ENCODE measurements at places on chromosomes 2 and 18.
A peak's percentile ranks its signal among the peaks of the same experiment; 100 is the strongest.

DNA sequence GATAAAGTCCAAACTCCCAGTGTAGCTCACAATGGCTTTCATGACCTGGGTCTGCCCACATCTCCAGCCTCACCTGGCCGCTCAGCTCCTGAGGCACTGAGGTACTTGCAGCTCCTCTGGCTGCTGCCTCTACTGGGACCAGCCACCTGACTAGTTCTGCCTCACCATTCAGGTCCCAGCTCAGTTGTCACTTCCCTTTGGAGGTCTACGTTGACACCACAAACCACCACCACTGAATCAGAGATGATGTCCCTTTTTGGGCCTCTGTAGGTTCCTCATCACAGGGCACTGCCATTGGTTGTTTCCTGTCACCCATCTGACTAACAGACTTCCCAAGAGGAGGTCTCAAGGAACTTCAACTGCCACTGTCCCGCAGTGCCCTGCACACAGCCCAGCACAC is 21.2 kb downstream of the SPP2 start:
- DNase-seq, result no peak

GRCh38 chr2:69272803-69273471 is 114.1 kb downstream of the GFPT1 start:
- DNase-seq, result no peak

DNA sequence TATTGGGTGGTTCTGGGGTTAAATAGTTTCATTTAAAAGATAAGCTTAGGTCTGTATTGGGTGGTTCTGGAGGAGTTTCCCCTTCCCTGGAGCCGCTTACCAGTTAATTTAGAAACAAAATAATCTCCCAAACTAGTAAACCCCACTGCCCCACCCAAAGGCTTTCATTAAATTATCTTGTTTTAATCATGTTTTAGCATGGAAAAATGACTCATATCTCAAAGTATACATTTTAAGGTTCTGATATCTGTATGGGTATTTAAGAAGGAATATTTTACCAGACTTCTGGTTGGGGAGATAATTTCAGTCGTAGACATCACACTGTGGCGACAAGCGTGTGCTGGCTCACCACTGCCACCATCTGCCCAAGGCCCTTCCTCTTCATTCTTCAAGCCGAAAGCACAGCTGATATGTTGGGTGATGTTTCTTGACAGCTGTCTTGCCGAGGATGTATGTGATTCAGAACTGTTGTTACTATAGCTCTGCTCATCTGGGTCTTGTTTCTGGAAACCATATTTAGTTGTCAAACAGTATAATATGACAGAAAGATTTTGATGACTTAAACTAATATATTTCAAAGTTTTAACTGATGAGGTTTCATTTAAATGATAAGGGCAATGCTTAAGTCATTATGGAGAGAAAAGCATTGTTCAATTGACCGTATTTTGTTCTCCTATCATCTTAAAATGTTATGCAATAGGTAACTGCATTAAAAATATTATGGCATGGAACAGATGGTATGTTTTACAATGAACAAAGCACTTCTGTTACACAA is 5.1 kb downstream of the FIGLA start:
- DNase-seq, result peak; percentile 64

DNA sequence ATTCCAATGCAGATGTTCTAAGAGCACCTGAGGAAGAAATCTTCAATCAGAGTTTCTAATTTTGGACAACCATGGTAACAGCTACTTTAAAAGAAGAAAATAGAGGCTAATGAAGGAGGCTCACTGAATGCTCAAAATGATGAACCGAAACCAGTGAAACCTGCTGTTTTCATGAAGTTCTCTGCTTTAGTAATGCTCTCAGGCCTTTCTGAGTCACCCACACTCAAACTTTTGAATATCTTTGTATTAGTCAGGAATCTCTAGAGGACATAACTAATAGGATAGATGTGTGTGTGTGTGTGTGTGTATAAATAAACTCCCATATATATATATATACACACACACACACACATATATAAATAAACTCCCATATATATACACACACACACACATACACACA is 76.9 kb upstream of the RIT2 start:
- DNase-seq, result no peak

- DNase-seq, result no peak
Measured at GRCh38 chr2:12320027-12320734, 396.6 kb upstream of the TRIB2 start.

- no peak for DNase-seq
Measured at GRCh38 chr2:151556121-151556520, 146.4 kb downstream of the RIF1 start.

GRCh38 chr2:216621292-216621691 is 11.9 kb upstream of the IGFBP2 start:
- DNase-seq, result no peak

DNA sequence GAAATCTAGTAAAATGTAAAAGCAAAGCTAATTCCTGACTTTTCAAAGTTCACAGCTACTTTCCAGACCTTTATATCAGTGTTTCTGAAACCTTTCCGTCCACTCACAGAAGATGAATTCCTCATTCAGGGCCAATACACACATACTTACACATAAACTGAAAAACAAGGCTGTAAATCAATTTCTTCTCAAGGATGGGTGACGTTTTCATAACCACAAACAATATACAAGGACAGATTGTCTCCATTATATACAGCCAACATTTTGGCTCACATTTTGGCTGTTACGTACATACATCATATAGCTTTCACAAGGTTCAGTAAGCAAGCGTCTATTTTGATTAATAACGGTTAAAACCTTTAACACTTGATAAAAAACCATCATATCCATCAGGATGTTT is 1.4 kb downstream of the RPRD1A start:
- peak; percentile 25 for DNase-seq

- no peak for DNase-seq
Measured at GRCh38 chr18:75482880-75483279, 55.4 kb upstream of the SMIM21 start.

GRCh38 chr18:59386909-59387686 is 28.0 kb upstream of the LMAN1 start:
- DNase-seq, result no peak

- peak; percentile 17 for DNase-seq
Measured at GRCh38 chr2:65071499-65072180, 15.4 kb downstream of the CEP68 start.

GRCh38 chr2:177501186-177501585 is 108.6 kb downstream of the AGPS start:
- DNase-seq, result no peak

- peak; percentile 57 for DNase-seq
Measured at GRCh38 chr2:156896294-156896693, 361.2 kb upstream of the GALNT5 start.

DNA sequence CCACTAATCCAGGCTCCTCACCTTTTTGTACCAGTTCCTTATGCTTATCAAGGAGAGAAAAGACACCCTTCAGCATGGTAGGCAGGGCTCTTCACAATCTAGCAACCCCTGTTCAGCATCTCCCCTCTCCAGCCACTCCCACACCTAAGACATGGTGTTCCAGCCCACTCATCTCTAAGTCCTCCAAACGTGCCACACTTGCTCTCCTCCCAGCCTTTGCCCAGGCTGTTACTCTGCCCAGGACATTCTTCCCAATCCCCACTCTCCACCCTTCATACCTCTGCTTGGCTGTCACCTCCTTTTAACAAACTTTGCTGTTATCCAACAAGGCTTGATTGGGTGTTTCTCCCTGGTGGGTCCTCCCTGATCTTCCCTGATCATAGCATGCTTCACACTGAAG is 270.6 kb upstream of the CHAC2 start:
- DNase-seq, result no peak

DNA sequence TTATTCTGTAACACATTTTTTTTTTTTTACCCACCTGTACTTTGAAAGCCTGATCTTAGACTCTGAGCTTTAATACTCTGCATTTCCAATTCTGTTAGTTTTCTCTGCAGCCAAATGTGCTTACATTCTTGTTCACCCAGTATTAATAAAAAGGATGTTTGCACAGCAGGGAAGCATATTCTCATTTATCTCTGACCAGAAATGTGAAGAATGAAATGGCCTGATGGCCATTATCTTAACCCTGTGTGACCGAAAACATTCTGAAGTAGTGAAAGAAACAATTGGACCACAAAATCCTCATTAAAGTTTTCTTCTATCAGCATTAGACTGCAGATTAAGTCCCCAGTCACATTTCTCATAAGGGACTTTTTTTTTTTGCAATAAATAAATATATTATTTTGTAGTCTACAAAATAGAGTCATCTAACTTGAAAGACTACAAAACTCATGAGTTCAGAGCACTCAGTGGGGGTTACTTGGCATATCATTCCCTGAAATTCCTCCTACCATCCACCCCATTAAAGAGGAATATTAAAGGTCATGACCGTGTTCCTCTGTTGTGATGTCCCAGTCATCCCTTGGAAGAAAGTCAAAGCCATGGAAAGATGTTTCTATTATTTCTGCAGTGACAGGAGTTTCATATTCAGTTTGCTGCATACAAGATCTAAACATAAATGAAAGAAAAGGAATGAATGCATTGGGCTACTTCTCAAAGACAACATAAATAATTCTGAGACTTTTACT is 364.4 kb downstream of the RND3 start:
- DNase-seq, result no peak

DNA sequence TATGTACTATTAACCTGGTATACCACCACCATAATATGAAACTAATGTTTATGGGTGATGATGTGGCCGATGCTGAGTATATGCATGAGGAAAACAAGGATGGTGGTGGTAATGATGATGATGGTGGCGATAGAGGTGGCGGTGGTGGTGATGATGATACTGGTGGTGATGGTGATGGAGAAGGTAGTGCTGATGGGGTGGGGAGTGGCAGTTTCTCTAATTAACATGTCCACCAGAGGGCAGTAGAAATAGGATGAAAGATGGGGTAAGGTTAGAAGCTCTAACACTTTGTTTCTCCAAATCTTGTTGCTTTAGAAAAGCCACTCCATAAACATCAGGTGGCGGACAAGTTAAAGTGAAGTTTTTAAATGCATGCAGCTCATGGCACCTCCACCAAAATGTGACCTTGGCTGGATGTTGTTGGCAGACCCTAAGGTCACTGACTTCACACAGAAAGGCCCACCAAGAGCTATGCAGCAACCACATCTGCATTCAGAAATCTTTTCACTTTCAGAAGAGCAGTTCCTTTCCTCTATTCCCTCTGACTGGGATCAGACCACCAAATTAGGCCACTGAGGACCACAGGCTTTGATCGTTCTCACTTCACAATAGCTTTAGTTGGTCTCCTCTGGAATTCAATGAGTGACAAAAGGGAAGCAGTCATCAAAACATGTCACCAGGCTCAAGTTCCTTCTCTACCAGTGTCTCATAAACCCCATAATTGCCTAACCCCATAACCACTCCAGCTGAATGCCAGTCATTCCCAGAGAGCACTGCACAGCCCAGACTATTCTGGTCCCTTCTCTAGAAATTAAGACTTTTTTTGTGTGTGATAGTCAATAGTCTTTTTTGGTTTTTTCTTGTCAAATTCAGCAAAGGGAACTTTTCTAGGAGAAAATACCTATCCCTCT is 7.5 kb upstream of the BCL11A start:
- DNase-seq, result peak; percentile 58

DNA sequence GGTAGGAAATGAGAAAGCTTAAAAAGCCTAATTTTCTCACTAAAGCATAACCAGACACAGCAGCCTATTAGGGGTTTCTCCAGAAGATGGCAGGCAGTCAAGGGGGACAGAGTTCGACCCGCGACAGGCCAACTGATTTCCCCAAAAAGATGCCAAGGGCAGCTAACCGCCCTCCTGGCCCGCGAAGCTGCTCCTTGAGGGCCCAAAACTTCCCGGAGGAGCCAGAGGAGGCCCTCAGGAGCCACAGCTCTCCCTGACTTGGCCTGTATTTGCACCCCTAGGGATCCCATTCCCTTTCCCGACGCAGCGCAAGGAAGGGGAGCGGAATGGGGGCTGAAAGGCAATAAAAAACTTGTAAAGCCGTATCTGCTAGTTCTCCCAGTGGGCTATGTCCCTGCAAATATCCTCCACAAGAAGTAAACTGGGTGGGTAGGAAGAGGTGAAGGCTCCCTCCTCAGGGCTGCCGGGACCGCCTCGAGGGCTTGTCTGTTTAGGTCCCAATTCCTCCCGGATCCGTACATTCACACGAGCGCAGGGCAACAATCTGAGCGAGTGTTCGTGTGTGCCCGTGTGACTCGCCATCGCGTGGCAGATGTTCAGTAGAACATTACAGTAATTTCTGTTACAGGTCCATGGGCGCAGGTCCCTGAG is 756 bp upstream of the NAGK start:
- no peak for DNase-seq

- DNase-seq, result no peak
Measured at GRCh38 chr2:138779781-138780445, at the start of gene NXPH2. NXPH2 (minus strand) TSS chr2:138780390; CDS start chr2:138780241, 149 bp downstream.

GRCh38 chr2:5555636-5556035 is 136.5 kb upstream of the SOX11 start:
- no peak for DNase-seq

GRCh38 chr18:58269931-58270330 is 225.9 kb downstream of the NEDD4L start:
- DNase-seq, result no peak

- DNase-seq, result no peak
Measured at GRCh38 chr2:26652361-26653041, 11.3 kb upstream of the CIB4 start.

DNA sequence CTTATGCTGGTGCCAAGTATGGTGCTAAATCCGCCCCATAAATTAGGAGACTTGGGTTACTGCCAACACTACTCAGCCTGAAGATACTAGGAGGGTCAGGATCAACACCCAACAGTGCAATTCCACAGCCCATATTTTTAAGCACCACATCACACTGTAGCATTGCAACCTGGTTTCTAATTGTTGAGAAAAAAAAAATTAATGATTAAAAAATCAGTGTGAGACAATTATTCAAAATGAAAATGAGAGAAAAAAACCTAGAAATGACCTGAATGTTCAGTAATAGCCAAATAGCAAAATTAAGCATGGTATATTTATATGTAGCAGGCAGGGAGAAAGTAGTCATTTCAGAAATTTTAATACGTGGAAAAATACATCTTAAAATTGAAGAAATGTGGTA is 29.2 kb upstream of the HNRNPLL start:
- no peak for DNase-seq

GRCh38 chr2:109609352-109610024 is 4.3 kb downstream of the SEPTIN10 start:
- peak; percentile 39 for DNase-seq

- no peak for DNase-seq
Measured at GRCh38 chr2:30709516-30709915, 97.7 kb downstream of the CAPN13 start.

DNA sequence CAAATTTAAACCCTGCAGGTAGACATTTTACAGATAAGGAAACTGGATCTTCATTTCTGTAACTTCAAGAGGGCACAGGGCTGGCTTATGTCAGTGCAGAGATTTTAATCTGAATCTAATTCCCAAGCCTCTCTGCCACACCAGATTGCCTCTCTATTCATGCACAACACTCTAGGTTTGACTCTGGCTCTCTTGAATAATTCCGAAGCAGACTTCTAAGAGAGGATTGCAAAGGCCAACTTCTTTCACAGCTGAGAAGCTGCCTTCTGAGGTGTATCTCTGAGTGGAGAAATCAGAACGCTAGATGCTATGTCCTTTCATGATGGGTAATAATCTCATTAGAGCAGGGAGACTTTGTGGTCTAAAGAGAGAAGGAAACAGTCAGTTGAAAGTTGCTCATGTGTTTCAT is 20.1 kb upstream of the MGAT5 start:
- no peak for DNase-seq

All from MCF 10A (cell line).